ENCODE measurements at places on chromosomes 7 and 10.

GRCh38 chr10:124983321-124983720 is 41.4 kb downstream of the ZRANB1 start:
- DNase-seq = no peak

GRCh38 chr7:19139706-19140327 is 5.4 kb downstream of the FERD3L start:
- DNase-seq = no peak

GRCh38 chr10:123870260-123870659 is 21.3 kb downstream of the CPXM2 start:
- DNase-seq = no peak

- no peak for DNase-seq
Observed at GRCh38 chr10:119029613-119030420, at the start of gene NANOS1. Gene NANOS1, plus strand, starts transcription at chr10:119029714. Its CDS starts 88 bp downstream, at chr10:119029802.

DNA sequence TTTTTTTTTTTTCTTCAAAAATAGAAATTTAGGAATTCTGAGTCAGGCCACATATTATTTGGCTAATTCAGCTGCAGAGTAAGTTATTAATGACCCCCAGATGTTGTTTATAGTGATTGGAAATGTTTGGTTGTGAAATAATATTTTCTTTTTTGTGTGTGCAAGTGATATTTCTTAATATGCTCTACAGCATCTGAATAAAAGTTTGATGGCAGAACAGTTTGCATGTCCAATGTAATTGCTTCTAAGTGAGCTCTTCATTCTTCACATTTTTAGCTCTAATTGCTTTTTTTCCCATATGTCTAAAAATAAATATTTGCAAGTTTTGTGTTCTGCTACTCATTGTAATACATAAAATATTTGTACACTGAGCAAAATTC is 116.0 kb downstream of the ARID5B start:
- DNase-seq = no peak

- no peak for DNase-seq
Observed at GRCh38 chr7:101677391-101677790, 48.3 kb upstream of the MYL10 start.

GRCh38 chr7:25775999-25776743 is 375.8 kb upstream of the NFE2L3 start:
- no peak for DNase-seq

Measured in HT-29 (cell line).